Cardiac septum (tissue), 1 donor: ENCODE measurements at places on chromosomes 2 and 18.
A peak's percentile ranks its signal among the peaks of the same experiment; 100 is the strongest.

DNA sequence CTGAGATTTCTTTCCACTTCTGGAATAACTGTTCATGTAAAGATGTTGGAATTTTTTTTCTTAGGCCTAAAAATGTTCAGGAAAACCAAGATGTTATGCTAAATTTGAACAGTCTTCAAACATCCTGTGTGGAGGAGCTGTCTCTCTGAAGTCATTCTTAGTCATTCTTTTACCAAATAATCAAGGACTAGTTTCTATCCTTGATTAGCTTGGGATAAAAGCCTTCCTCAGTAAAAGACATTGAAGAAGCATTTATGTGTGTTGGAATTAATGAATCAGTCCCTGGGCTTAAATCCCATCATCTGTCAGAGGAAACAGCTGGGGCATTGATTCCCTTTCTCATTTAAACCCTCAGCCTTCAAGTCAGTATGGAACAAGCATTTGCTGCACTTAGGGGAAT is 300.1 kb upstream of the NXPH2 start:
- no peak for DNase-seq

- DNase-seq, result no peak
These were observed 42.1 kb downstream of the COL6A3 start for GRCh38 chr2:237371856-237372255.

- DNase-seq, result no peak
These were observed 363.3 kb upstream of the TFPI start for GRCh38 chr2:187917535-187917934.

DNA sequence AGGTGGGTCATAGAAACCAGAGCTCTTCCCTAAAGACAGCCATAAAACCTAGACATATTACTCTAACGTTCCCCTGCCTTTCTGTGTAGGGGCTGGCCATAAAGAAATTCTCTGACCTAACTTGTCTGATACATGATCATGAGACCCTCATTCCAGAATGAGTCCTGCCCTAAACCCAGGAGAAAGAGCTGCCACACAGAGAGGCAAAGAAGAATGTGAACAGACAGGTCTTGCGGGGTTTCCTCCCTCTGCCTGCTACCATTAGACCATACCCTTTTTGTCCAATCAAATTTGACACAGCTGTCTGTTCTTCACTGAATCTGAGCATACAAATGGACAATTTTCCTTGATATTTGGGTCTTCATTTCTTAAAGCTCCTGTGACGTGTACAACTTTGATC is 198.8 kb upstream of the LHCGR start:
- no peak for DNase-seq

DNA sequence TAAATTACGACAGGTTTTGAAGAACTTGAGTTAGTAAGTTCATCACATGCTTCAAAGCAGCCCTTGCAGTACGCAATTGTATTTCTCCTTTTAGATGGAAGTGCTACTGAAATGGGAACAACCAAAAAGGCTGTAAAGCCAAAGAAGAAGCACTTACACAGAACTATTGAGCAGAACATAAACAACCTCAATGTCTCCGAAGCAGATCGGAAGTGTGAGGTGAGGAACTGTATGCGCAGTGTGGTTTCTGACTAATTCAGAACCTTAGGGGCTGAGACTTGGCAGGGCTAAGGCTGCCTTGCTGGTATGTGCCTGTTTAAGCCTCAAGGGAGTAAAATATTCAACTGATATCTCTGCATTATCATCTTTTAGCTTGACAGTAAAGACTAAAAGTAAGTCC is 8.4 kb downstream of the NCAPH start:
- DNase-seq, result no peak

DNA sequence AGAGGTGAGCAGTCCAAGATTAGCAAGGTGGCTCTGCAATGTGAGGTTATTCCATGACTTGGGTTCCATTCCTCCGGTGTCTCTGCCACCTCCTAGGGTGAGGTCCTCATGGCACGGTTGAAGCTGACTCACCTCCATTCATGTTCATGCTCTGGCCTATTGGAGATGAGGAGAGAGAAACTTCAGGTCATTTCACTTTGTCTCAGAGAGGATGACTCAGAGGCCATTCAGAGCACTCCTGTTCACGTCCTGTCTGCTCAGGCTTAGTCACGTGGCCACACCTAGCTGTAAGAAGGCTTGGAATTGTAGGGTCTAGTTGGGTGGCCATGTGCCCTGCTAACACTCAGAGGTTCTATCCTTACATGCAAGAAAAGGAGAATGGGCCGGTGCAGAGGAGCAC is 67.5 kb upstream of the MBOAT2 start:
- no peak for DNase-seq

GRCh38 chr2:150126839-150127238 is 360.6 kb downstream of the RND3 start:
- DNase-seq, result no peak

- DNase-seq, result no peak
These were observed 155.3 kb upstream of the NABP1 start for GRCh38 chr2:191522478-191523120.

DNA sequence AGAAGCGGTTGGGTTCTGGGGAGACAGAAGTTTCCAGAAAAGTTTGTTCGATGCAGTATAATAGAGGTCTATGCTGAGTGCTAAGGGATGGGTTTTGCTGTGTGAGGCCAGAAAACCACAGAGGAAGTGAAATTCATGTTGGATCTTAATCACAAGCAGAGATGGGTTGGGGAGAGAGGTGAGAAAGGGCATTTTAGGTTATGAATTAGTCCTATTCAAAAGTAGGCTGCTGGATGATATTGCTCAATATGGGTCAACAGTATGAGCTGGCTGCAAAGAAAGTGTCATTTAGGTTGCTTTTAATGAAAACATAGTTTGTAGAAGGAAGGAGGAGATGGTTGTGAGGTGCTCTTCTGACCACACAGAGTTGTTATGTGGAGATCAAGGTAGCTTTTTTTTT is 118.8 kb upstream of the LHCGR start:
- DNase-seq, result no peak

DNA sequence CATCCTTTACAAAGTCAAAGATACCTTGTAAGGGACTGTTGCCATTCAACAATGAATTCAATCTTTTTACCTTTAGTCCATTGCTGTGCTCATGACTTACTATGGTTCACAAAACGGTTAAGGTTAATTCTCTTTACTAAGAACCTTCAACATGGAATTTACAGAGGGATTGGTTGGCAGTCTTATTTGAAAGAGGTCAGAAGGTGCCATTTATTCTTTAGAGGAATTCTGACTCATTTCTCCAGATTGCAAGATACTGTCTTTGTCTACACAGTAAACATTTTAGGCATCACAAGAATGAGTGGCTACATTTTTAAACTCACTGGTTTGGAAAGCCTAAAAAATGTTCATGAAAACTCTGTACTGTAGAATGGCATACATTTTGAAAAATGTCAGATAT is 17.4 kb downstream of the KCNH7 start:
- DNase-seq, result no peak

DNA sequence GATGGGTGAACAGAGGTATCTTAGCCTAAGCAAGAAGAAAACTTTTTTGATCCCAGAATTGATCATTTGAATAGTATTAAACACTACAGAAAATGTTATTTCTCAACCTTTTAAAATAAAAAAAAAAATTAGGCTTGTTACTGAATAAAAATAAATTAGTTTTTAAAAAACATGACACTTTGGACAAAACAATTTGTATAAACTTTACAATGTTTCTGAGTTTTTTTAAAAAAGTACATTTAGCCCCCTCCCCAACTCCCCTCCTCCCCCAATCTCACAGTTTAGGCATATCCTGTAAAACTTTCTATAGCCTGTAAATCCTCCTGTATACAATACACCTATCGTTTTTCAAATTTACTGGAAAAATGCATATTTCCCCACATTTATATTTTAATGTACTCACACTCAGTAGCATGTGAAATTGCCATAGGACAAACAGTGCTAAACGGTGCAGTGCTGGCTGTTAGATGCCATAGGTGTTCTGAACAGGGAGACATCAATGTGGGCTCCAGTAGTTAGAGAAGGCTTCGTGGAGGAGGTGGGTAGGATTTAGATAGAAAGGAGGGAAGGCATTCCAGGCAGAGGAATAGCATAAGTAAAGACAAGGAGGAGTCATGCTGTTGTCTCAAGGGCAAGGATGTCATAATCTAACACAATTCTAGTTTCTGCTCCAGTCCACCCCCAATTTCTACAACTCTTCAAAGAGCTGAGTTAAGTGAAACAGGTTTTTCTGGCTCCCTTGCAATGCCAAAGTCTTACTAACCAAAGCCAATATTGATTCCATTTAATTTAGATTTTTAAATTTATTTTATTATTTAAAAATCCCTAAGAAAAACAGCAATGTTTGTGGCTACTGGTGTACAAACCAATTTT is 50.9 kb downstream of the SP3 start:
- no peak for DNase-seq

DNA sequence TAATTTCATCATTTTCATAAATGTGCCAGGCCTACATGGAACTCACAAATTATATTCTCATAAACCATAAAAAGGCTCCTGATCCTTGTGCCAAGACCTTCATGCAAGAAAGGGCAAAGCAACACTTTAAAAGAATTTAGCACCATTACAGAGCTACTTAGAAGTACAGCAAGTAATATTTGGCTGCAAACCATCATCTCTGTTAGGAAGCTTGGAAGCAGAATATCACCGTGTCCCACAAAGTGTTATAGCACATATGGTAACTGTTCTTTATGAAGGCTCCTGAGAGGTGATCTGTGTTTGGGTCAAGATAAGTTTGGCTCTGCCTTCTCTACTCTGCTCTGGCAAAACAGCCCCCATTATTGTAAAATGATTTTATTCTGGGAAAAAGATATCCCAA is 59.7 kb upstream of the KCNJ3 start:
- DNase-seq, result no peak

DNA sequence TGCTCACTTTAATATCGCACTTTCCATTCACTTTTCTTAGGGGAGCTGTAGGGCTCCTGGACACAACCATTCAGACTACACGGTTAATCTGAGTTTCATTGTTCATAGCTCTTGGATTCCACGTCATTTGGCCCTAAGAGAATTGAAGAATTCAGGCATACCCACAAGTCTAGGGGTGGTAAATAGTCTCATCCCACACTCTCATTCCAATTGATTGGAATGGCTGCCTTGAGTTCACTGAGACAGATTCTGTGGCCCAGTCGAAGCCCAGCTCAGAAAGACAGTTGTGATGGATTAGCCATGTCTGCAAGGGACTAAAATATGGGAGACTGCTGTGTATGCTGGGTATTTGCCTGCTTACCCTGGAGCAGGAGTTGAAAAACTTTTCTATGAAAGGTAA is 124.6 kb downstream of the TFCP2L1 start:
- no peak for DNase-seq

DNA sequence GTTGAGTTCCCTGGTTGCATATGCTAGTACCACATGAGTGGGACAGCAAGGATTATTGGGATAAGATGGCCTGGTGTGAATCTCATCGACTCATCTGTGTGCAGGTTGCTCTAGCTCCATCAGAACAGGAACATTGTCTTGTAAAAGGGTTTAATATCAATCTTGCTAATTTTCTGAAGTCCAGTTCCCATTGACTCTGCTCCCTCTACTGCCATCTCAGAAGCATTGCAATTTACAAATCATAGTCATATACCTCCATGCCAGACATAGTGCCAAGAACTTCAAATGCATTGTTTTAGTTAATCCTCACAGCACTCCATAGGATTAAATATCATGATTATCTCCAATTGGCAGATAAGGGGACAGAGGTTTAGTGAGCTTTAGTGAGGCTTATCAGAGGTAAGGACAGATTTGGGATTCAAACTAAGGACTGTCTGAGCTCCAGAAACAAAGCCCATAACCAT is 4.8 kb upstream of the STAT4 start:
- DNase-seq, result no peak

- DNase-seq, result no peak
These were observed 3.1 kb downstream of the DBI start for GRCh38 chr2:119369845-119370244.

GRCh38 chr2:157193461-157193860 is 64.0 kb upstream of the GALNT5 start:
- DNase-seq, result no peak

- no peak for DNase-seq
These were observed 944.7 kb upstream of the NRXN1 start for GRCh38 chr2:51976623-51977022.

DNA sequence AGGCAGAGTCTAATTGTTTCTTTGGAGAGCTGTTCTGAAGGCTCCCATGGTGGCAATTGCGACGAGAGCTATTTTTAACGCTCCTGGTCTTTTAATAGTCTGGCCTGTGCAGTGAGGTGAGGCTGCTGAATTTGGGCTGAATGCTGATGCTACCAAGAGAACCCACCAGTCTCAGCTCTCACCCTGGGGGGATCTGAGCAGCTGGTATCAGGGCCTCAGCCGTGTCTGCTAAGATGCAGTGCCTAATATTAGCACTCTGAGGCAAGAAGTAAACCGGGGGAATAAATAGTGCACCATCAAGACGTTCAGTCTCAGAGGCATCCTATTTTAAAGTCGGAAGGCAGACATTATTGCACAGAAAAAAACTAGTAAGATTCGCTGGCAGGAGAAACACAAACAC is 214.8 kb upstream of the PID1 start:
- no peak for DNase-seq

DNA sequence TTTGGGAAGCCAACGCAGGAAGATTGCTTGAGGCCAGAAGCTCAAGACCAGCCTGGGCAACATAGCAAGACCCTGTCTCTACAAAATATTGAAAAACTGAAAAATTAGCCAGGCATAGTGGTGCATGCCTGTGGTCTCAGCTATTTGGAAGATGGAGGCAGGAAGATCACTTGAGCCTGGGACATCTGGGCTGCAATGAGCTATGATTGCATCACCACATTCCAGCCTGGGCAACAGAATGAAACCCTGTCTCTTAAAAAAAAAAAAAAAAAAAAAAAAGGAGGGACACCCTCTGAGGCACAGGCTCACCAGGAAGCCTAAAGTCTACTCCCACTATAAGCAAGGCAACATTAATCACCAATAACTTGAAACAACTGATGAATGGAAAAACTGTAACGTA is 151.1 kb downstream of the CCDC148 start:
- DNase-seq, result no peak

GRCh38 chr2:152307863-152308262 is 27.1 kb upstream of the FMNL2 start:
- DNase-seq, result no peak

DNA sequence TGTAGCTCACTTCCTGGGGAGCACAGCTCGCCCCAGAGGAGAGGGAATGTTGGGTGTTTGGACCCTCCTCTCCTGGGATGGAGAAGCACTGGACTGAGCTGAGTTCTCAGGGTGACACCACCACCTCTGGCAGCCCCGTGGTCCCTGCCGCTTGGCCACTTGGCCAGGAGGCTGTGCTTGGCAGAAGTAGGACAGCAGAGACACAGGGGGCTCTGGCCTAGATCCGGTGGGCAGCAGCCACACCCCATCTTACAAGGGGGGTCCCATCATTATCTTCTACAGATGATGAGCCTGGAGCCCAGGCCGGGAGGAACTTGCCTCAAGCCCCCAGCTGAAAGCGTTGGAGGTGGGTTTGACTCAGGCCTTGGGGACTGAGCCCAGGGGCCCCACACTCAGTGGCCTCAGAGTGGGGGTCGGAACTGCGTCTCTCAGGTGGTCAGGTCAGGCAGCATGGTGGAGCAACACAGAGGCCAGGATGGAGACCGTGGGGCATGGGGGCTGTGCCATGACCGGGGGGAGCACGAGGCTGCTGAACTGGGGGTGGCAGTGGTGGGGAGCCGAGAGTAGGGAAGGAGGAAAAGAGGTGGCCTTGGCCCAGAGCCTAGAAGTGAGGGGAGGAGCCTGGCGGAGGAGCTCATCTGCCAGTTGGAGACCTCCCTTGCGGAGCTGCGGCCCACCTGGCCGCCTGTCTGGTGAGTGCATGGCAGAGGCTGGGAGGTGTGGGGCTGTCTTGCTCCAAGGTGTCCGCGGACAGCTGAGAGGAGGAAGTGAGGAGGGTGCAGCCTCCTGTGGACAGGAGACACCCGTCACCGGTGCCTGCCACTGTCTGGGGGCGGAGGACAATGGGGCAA is 63.6 kb upstream of the HDAC4 start:
- peak; percentile 49 for DNase-seq

GRCh38 chr18:48530399-48531081 is 8.3 kb upstream of the CTIF start:
- DNase-seq, result no peak
